ENCODE measurements at places on chromosomes 16 and 17.

DNA sequence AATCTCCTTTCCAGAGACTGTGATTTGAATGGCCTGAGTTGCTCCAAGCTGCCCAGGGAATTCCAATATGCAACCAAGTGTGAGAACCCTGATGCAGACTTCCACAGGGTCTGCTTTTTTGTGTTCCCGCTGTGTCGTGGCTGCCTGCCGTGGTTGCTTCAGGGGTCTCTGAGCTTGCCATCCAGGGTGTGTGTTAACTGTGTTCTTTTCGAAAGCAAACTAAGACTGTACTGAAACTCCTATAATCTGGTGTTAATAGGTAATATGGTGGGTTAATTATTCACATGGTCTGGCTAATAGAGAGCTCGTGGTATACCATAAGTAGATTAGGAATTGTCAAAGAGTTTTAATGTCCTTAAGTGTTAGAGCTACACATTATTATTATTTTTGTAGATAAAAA is 20.7 kb downstream of the UBN1 start:
- no peak for DNase-seq

DNA sequence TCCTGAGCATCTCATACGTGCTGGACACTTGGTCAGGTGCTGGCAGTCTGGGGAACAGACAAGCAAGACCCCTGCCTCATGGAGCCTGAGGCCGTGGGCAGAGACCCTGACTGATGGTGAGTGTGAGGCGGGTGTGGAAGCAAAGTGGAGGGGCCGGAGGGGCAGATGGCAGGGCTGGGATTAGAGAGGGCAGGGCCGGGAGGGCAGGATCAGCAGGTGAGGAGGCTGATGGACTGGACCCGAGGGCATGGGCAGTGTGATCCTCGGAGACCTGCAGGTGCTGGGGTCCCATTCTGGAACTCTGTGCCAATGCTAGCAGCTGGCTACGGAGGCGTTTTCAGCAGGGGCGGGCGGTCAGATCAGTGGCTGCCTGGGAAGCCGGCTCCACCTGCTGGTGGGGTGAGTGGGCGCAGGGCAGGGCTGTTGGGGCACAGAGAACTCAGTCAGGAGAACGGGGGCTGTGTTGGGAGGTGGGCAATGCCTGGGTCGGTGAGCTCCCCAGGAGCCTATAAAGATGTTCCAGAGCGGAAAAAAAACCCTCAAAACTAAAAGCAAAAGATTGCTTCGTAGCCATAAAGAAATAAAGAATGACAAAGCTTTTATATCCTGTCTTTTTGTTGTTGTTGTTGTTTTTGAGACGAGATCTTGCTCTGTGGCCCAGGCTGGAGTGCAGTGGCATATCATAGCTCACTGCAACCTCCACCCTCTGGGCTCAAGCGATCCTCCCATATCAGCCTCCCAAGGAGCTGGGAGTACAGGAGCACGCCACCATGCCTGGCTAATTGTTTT is 8.9 kb upstream of the C16orf74 start:
- DNase-seq: no peak

DNA sequence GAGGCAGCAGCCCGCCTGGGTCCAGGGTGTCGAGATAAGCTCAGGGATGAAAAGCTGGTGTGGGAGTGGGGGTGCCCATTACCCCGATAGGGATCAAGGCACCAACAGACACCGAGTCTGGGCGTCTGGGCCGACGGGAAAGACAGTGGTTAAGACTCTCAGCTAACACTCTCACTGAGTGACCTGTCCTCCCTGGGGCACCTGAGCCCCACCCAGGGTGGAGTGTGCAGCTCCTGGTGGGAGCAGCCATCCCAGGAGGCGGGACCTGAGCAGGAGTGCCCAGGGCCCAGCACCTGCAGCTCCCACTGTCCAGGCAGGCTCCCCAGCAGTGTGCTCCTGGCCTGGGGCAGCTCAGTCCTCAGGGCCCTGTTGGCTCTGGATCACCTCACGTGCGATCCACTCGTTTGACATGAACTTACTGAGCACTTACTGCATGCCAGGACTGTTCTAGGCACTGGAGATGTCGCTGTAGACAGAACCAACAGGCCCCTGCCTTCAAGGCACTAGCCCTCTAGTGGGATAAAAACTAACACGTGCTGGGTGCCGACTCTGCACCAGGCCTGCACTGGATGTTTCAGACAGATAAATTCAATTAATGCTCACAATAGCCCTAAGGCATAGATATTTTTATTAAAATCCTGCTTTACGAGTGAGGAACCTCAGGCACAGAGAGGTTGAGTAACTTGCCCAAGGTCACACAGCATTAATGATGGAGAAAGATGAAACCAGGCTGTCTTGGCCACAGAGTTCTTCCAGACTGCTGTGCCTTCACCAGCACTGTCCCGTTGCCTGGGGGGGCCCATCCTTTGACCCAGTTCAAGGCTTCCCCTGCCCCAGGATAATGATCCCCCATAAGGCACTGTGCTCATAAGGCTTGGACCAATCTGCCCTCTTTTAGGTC is 1.9 kb downstream of the EVPLL start:
- no peak for DNase-seq

DNA sequence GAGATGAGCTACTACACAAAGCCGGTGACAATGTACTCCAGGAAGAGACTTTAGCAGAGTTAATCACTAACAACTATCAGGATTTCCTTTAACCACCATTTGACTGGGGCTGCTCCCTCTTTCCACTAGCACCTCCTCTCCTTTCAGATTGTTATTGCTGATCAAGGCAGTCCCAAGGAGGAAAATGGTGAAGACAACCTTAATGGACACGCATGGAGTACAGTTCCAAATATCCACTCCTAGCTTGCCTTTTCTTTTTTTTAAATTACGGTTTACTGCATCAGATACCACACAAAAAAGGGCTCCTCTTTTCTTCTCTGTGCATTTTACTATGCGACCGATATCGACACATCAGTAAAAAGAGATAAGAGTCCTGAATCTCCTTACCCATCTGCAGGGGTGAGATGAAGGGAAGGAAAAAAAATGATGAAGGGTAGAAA is 30.9 kb downstream of the FAM222B start:
- no peak for DNase-seq

GRCh38 chr17:66715745-66716156 is 119.2 kb upstream of the CACNG5 start:
- no peak for DNase-seq

DNA sequence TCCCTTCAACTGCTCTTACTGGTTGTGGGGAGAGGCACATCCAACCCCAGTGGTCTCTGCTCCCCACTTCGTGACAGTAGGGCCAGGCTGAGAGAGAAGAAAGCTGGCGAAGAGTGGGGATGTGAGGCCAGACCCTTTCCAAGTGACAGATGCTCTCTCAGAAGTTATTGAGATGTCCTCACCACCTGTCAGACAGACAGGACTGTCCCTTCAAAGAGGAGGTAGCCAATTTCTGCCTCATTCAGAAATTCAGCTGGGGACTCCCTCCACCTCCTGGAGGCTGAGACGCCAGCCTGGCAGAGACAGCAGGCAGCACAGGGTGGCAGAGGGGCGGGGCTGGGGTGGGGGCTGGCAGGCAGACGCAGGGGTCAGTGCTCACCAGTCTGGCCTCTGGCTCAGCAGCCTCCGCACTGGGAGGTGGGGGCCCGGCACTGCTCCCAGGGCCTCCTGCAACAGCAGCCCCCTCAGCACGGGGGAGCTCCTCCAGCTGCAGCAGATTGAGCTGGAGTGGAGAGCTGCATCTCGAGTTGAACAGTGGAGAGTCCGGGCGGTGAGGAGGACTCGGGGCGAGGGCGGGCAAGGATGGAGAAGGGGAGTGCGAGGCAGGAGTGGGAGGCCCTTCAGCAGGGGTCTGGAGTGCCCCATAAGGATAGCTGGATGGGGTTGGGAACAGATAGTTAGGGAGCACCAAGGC is 9.2 kb downstream of the PER1 start:
- DNase-seq: no peak
